ENCODE measurements at places on chromosomes 7 and 10. TPM values are rescaled to one million over a fixed set of nuclear protein-coding genes. Genes with fewer than 3 reads are reported as not detected.
A peak's percentile ranks its signal among the peaks of the same experiment; 100 is the strongest.

Gene CLDN4
- total RNA-seq: 0.12 TPM

- H3K27ac ChIP-seq: no peak overlapping the region
- H3K4me1 ChIP-seq: no peaks in the 10 kb centered on the region
- no peaks in the 10 kb centered on the region for H3K36me3 ChIP-seq
- H3K4me3 ChIP-seq: no peak overlapping the region
Observed at GRCh38 chr7:95630702-95631458, 34.6 kb upstream of the PDK4 start.

DNA sequence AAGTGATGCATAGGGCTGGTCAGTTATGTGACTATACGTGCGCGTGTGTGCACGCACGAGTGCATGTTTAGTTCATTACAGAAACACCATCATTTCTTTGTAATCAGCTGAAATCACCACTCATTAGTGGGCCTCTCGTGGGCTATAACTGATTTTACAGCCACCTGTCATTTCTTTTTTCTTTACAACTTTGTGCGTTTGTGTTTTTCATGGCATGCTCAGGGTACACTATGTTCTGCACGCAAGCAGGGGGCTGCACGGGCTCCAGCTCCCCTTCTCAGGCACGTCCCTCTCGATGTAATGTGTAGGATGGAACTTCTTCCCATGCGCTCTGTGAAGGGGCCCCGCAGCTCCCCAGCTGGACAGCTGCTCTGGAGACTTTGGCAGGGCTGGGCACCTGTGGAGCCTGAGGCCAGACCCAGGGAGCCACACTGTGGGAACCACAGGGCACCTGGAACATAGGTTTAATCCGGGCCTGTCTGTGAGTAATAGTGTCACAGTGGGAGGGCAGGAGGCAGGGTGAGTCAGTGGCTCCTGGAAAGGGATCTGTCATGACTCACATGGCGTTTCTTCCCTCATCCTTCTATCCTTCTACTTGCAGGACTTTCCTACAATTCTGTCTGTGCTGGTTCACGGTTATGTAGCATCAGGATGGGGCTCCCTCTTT lies 4.9 kb downstream of the GCK start:
- H3K36me3 ChIP-seq: no peaks in the 10 kb centered on the region
- H3K4me3 ChIP-seq: no peak overlapping the region
- no peaks in the 10 kb centered on the region for H3K4me1 ChIP-seq
- no peak for DNase-seq
- no peak overlapping the region for H3K27ac ChIP-seq

GRCh38 chr7:140653319-140654108 lies 12.9 kb upstream of the DENND2A start:
- DNase-seq: peak; percentile 47
- H3K27ac ChIP-seq: no peak overlapping the region
- H3K4me3 ChIP-seq: no peak overlapping the region
- no peaks in the 10 kb centered on the region for H3K36me3 ChIP-seq
- H3K4me1 ChIP-seq: peaks cover 18% of the 10 kb centered on the region

DNA sequence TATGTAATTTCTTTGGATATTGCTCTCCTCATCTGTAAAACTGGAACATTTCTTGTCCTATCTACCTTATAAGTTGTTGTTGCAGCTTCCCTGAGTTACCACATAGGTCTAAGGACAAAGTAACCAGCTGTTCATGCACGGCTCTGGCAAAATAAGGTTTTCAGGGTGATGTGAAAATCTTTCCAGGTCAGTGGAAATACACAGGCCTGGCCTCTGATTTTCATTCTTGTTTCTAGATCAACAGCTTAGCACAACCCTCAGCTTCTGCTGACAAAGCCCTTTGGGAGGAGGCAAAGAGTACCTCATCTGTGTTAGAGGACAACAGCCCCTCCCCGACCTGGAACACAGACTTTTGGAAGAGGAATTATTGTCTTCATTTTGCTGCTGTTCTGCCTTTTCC lies 117.5 kb upstream of the AGK start:
- no peak for DNase-seq
- no peaks in the 10 kb centered on the region for H3K4me1 ChIP-seq
- H3K4me3 ChIP-seq: no peak overlapping the region
- no peaks in the 10 kb centered on the region for H3K36me3 ChIP-seq

Gene C1QL3
- not detected for total RNA-seq

Gene NME8
- total RNA-seq: not detected

DNA sequence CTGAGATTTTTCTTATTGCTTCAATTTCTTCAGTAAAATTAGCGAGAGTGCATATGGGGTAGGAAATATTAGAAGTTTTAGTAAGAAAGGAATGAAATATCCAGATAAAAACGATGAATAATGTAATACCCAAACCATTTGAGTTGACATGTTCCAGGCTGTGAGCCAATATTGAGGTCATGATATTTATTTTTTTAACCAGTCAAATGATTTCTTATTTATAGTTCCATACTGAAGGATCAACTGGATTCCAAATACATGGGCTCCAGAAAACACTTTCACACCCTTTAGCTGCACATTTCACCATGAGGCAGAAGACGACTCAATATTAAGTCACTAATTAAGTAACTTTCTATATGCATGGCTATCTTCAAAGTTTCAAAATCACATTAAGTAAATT lies 312.5 kb downstream of the PPP1R3A start:
- H3K27me3 ChIP-seq: no peaks in the 10 kb centered on the region
- no peak overlapping the region for H3K27ac ChIP-seq

DNA sequence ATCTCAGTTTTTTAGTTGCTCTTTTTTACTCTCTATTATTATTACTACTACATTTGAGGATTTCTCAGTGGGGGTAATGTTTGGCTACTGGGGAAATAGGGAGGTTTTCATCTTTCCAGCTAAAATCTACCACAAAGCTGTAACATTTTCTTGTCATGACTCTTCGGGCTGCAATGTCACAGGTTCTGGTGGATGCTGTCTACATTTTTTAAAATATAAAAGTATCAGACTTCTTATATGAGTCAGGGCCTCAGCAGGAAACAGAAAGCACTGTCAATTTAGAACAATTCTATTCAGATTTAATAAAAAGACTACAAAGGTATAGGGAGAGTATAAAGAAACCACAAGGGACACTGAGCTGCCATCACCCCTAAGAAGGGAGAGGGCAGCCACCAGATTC lies 61.6 kb downstream of the DNAJC12 start:
- no peak overlapping the region for H3K4me3 ChIP-seq
- H3K27ac ChIP-seq: no peak overlapping the region
- H3K36me3 ChIP-seq: peaks cover 6% of the 10 kb centered on the region

Gene EPHA1
- 1.6 TPM for total RNA-seq

Gene SPDYE6
- not detected for total RNA-seq

Gene CACNB2
- not detected for total RNA-seq

DNA sequence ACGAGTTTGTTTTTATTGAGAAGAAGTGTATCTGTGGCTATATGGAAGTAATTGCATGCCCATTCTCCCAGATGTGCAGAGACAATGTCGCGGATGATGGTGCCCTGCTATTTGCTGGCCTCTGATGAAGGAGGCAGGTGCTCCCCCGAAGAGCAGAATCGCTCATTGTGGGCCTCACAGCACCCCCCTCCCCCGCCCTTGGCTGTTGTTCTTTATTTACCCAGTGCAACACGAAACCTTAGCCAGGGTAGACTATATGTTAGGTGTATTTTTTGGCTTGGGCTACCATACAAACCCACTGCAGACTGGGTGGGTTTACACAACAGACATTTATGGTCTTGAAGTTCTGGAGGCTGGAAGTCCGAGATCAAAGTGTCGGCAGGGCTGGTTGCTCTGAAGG lies 3.4 kb upstream of the ADCY1 start:
- DNase-seq: no peak
- H3K4me1 ChIP-seq: peaks cover 6% of the 10 kb centered on the region
- peaks cover 53% of the 10 kb centered on the region for H3K27me3 ChIP-seq
- H3K36me3 ChIP-seq: no peaks in the 10 kb centered on the region
- H3K4me3 ChIP-seq: no peak overlapping the region
- H3K27ac ChIP-seq: no peak overlapping the region

DNA sequence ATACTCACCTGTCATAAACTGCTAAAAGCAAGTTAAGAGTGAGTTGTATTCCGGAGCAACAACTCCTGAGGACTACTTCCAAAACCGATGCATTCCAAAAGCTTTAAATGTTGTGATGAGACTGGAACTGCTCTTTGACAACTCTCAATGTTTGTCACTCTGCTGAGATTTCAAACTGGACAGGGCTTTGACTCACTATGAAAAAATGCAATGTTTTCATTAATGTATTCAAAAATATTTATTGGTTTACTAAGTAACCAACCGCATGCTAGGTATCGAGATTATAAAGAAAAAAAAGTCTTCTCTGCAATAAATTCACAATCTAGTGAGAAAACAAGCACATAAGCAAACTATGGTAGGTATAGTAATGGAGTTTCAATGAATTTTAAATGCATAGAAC lies 107.9 kb upstream of the GNAI1 start:
- no peaks in the 10 kb centered on the region for H3K4me1 ChIP-seq
- no peaks in the 10 kb centered on the region for H3K36me3 ChIP-seq

GRCh38 chr10:132689721-132690360 lies 96.1 kb downstream of the NKX6-2 start:
- H3K27ac ChIP-seq: no peak overlapping the region
- H3K4me1 ChIP-seq: peaks cover 3% of the 10 kb centered on the region
- peaks cover 2% of the 10 kb centered on the region for H3K36me3 ChIP-seq
- DNase-seq: no peak

- no peak overlapping the region for H3K27ac ChIP-seq
- peaks cover 70% of the 10 kb centered on the region for H3K36me3 ChIP-seq
- no peaks in the 10 kb centered on the region for H3K27me3 ChIP-seq
- H3K4me3 ChIP-seq: no peak overlapping the region
- DNase-seq: no peak
Observed at GRCh38 chr10:99742254-99742653, 10.2 kb downstream of the CUTC start.

Gene HTRA1
- not detected for total RNA-seq

DNA sequence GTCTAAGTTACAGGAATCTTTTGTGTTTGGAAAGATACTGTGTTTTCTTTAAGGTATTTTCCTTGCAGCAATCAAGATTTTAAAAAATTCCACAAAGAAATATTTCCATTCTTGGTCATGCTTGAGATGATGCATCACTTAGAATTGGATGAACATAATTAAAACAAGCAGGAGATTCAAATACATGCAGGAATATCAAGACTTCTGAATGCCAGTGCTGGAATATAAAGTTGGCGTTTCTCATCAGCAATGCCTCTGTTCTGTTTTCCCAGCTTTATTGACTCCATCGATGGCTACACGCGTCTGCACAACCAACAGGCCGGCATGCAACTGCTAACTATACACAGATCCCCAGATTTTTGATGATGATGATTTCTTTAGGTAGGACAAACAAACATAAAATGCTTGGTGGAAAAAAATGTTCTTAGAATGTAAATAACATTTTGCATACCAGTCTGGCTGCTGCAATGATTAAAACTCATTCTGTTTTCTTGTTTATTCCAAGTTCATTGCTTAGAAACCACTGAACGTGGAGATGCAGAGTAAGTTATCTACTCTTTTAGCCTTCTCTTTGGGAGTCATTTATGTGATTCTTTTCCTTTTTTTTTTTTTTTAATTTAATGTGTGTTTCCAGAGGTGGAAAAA lies 91.3 kb upstream of the FAM171A1 start:
- H3K36me3 ChIP-seq: no peaks in the 10 kb centered on the region
- no peaks in the 10 kb centered on the region for H3K4me1 ChIP-seq
- no peak for DNase-seq
- H3K27ac ChIP-seq: no peak overlapping the region

- no peaks in the 10 kb centered on the region for H3K4me1 ChIP-seq
- no peak for DNase-seq
- H3K36me3 ChIP-seq: no peaks in the 10 kb centered on the region
Observed at GRCh38 chr7:26472971-26473370, 181.3 kb downstream of the SNX10 start.

Gene IKZF1
- 374 TPM for total RNA-seq

Gene SPDYE2
- not detected for total RNA-seq
